ENCODE measurements at places on chromosomes 12 and 14.
A peak's percentile ranks its signal among the peaks of the same experiment; 100 is the strongest.

GRCh38 chr12:47120736-47121135, 41.0 kb upstream of the AMIGO2 start:
- DNase-seq, result no peak

DNA sequence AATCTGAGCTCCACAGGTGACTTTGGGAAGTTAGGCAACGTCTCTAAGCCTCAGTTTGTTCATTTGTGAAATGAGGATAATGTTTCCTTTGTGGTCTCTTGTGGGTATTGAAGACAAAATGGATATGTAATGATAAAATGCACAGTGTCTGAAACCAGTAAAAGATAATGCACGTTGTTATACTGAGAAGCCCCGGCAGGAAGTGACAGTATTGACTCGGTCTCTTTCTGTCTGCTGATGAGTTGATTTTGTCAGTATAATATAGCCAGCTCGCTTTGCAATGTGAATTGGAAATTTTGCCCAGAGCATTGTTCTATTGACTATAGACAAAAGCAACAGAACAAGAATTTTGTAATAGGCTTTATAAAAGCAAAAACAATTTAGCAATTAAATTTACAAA, 49.2 kb upstream of the SLC38A1 start:
- DNase-seq, result no peak

DNA sequence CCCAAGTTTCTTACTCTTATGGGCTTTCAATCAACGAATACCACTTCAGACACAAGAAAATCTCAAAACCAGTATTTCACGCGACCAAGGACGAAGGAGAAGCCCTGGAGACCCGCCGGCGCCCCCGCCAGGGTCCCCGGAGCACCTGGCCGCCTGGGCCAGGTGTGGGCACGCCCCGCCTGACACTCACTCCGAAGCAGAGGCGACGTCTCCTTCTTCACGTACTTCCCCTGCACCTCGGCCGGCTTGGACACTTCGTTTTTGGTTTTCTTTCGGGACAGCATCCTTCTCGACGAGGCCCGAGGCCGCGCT, 466 bp downstream of the SAV1 start:
- DNase-seq, result no peak

- no peak for DNase-seq
Observed at GRCh38 chr14:50310445-50310844, 1.6 kb downstream of the L2HGDH start.

DNA sequence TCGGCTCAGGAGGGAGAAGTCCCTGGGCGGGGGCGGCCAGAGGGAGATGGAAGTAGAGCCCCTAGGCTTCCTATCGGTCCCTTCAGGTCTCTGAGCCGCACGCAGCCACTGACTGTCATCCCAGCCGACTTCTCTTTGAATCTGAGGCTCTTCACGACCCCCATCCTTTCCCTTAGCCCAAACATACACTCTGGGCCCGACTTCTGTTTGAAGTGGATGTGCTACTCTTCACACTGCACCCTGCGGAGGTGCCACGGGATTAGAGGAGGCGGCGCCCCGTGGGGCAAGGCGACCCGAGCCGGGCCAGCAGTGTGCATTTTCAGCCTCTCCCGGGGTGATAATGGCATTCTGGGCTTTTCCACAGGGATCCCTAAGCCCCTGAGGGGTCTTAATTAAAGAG, 6.0 kb upstream of the DACT1 start:
- DNase-seq, result no peak

DNA sequence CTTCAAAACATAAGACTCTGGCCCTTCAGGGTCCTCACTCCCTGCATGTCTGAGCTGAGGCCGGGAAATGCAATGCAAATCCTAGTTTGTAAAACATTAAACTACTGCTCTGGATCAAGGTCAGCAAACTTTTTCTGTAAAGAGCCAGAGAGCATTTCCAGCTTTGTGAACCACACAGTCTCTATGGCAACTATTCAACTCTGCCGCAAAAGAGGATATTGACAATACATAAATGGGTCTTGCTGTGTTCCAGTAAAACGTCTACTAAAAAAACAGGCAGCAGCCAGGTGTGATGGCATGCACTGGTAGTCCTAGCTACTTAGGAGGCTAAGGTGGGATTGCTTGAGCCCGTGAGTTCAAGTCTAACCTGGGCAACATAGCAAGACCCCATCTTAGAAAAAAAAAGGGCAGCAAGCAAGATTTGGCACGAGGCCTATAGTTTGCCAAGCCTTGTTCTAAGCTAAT, 22.3 kb downstream of the DDX24 start:
- DNase-seq, result no peak

GRCh38 chr14:100018482-100018881, 46.7 kb upstream of the EVL start:
- no peak for DNase-seq

GRCh38 chr14:20986811-20987210, 3.0 kb upstream of the METTL17 start:
- DNase-seq, result peak; percentile 48

- no peak for DNase-seq
Observed at GRCh38 chr12:79426121-79426520, 264.6 kb downstream of the PAWR start.

- DNase-seq, result no peak
Observed at GRCh38 chr12:42706321-42706720, 116.8 kb upstream of the PRICKLE1 start.

DNA sequence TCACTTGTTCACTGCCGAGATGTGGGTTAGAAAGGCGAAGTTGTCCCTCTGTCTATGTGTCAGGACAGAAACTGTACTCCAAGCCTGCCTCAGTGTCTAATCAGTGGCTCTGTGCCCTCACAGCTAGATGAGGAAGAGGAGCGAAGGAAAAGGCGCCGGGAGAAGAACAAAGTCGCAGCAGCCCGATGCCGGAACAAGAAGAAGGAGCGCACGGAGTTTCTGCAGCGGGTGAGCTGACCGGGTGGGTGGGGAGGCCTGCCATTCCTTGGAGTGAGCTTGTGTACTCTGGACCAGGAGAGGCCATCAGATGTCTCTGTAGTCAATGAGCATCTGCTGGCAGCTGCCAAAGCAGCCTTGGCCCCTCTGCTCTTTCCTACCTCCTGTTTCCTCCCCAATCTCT, 33.5 kb downstream of the JDP2 start:
- no peak for DNase-seq

- DNase-seq, result no peak
Observed at GRCh38 chr14:100824091-100824551, 1.8 kb upstream of the MEG3 start.

GRCh38 chr14:59020382-59020781, 168.1 kb upstream of the DAAM1 start:
- DNase-seq, result peak; percentile 18

DNA sequence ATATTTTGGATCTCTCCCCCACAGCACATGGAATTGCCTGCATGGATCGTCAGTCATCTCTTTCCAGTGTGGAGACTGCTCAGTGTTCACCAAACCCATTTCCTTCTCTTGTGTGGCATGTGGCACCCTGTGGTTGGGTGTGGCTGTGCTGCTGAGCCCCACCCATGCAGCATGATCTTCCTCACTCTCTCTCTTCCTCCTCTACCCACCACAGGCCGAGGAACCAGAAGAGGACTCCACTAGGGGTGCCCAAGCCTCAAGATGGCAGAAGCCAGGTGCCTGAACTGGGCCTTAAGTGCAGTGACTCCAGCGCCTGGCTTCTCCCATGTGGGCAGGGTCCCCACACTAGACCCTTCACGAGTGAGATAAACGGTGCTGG, 66.8 kb upstream of the GPR68 start:
- DNase-seq, result no peak

GRCh38 chr12:93847517-93848474, 170.6 kb downstream of the CRADD start:
- DNase-seq, result no peak
